ENCODE measurements at places on chromosomes 7 and 10.
A peak's percentile ranks its signal among the peaks of the same experiment; 100 is the strongest.

GRCh38 chr7:98294798-98295382 is 13.4 kb downstream of the BRI3 start:
- peak; percentile 66 for DNase-seq

GRCh38 chr7:115327326-115327725 is 405.4 kb downstream of the MDFIC start:
- no peak for DNase-seq

DNA sequence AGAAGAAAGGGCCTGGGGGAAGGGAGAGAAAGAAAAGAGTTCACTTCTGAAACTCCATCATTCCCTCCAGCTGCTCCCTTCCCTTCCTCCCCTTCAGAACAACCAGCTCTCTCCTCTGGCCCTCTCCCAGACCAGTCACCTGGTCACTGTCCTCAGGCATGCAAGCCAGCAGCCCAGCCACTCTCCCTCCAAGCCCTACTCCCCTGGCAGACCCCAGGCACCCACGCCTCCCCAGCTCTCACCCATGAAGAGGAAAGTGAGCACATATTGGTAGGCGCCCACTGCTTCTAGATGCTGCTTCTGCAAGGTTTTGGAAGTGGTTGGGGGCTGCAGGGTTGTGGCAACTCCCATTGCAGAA is 353 bp downstream of the MOGAT3 start:
- no peak for DNase-seq

DNA sequence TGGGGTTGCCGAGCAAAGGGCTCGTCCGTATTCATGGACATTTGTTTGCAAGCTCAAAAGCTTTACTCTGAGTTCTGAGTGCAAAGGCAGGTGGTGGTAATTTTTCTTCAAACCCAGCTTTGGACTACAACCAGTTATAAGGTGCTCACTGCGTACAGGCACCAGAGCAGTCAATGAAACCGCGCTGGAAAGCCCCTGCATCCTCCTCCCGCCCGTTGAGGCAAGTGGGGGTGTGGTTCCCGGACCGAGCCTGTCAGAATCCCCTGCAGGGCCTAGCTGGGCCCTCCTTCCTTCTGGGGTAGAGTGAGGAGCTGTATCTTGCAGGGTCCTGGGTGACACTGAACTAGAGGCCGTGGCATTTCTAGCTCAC is 22.3 kb downstream of the AMZ1 start:
- no peak for DNase-seq

DNA sequence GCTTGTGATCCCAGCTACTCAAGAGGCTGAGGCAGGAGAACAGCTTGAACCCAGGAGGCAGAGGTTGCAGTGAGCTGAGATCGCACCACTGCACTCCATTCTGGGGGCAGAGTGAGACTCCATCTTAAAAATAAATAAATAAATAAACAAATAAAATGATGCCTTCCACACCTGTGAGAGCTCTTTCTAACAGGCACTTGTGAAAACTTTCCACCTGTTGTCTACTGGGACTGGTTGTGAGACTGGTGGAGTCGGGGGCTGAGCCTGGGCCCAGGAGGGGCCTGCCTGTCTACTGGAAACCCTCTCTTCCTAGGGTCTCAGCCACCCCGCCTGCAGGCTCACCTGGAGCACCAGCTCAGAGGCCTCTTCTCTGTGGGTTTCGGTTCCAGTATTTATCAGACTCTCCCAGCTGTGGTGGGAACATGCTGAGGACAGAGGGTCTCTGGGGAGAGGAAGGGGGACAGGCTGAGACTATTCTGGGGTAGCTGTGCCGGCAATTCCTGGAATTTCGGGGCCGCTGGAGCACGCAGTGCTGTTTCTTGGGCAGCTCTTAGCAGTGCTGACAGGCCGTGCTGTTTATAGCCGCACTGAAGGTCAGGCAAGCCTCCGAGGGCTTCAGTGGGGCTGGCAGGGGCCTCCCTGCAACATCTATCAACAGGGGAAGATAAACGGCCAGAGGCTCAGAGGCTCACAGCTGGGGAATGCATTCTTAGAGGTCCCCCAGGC is 3.8 kb downstream of the LDB3 start:
- no peak for DNase-seq

DNA sequence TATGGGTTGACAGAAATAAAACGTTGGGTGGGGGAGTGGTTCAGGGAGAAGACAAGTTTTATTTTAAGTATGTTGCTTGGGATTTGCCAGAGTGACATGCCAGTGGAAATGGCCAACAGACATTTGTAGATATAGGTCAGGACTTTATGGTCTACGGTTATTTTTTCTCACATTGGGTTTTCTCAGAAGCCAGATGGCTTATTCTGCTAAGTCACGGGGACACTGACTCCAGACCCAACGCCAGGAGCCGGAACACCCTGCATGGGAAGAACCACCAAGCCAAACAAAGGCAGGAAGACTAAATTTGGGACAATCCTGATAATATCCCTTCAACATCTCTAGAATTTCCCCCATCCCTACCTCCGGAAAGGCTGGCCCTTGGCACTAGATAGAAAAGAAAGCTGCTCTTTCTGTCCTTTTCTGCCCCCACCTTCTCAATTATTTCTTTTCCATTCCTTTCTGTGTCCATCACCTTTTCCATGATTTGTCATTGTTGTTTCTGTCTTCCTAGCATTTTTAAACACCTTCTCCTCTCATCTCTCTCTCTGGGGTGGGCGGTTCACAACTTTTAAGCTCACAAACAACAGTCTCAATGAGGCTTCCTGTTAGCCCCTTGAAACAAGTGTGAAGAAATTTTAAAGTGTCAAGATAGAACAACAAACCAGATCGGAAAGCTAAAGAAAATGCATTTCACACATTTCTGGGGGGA is 44.7 kb downstream of the TBXAS1 start:
- DNase-seq, result no peak

- no peak for DNase-seq
Observed at GRCh38 chr7:98282703-98283102, 1.2 kb downstream of the BRI3 start.

DNA sequence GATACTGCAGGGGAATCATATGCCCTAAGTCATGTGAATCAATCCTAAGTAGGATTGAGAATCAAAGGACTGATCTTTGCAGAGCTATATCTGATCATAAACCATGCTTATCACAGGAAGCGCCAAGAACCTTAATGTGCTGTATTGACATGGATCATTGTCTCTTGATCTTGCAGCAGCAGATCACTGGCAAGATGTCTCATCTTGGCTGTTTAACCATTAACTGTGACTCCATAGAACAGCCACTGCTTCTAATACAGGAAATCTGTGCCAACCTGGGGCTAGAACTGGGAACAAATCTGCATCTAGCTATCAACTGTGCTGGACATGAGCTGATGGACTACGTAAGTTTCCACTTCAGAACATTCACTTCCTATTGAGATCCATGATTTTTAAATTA is 21.6 kb downstream of the ENO4 start:
- no peak for DNase-seq

- no peak for DNase-seq
Observed at GRCh38 chr7:2726316-2727018, 38.5 kb downstream of the AMZ1 start.

- DNase-seq, result no peak
Observed at GRCh38 chr10:79410315-79411094, 34.9 kb downstream of the ZCCHC24 start.

GRCh38 chr10:76950354-76950753 is 687.3 kb downstream of the KCNMA1 start:
- no peak for DNase-seq

- no peak for DNase-seq
Observed at GRCh38 chr10:21130108-21130507, 233.0 kb upstream of the NEBL start.

- no peak for DNase-seq
Observed at GRCh38 chr10:60426425-60426824, 36.8 kb upstream of the ANK3 start.

GRCh38 chr10:529468-530230 is 159.8 kb downstream of the DIP2C start:
- no peak for DNase-seq

DNA sequence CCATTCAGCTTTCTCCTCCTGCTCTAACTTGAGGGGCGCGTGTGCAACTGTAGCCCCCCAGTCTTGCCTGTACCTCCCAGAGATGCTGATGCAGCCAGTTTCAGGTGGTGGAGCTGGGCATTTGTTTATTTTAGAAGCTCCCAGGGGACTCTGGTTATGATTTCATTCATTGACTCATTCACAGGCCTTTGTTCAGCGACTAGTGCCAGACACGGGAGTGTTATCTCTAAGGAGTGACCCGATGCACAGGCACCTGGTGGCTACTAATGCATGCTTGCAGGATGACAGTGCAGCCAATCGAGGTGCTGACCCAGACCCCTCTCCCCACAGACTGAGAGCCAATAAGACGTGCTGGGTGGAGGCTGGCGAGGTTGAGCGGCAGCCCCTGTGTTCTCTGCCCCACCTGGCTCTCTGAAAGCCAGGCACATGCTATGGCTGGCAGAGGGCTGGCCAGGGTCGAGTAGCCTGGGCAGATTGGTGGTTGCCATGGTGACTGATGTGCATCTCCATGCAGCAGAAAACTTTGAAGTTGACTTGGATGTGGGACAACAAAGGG is 19.7 kb upstream of the SLC18A2 start:
- no peak for DNase-seq

DNA sequence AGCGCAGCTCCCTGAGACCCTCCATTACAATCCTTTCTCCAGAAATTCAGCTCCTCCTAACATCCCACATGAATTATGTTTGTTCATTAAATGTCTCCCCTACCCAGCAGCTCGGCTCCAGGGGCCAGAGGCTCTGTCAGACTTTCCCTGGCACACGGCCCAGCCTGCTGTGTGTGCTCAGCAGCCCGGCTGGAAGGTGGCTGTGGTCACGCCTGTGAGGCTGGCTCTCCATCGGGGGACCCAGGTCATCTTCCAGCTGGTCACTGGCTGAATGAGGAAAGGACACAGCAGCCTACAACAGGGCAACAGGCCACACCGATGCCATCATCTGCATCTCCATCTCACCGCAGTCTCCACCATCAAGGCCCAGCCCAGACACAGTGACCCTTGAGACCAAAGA is 219.8 kb downstream of the MAD1L1 start:
- no peak for DNase-seq

DNA sequence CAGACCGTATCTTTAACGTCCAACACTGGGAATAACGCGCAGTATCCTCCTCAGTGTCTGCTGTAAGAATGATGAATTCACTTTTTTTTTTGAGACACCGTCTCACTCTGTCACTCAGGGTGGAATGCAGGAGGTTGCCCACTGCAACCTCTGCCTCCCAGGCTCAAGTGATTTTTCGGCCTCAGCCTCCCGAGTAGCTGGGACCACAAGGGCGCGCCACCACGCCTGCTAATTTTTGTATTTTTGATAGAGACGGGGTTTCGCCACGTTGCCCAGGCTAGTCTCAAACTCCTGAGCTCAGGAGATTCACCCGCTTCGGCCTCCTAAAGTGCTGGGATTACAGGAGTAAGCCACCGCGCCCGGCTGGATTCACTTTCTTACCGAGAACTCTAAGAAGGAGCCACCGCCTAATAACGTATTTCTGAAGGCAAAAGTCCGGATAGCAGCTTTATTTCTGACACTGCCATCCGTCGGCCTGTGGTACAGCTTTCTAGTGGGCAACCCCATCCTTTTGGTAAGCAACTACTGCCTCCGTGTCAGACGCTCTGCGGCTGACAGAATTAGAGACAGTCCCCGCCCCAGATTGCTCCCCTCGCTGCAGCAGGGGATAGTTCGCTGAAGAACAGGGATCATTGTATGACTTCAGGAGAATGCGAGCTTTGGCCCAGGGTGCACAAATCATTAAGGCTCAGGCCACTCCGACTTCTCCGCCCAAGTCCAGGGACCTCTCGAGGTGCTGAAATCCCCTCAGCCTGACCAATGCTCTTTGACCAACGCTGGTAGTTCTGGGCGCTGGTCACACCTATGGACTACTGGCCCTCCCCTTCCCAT is 662 bp downstream of the POLR3A start:
- no peak for DNase-seq

DNA sequence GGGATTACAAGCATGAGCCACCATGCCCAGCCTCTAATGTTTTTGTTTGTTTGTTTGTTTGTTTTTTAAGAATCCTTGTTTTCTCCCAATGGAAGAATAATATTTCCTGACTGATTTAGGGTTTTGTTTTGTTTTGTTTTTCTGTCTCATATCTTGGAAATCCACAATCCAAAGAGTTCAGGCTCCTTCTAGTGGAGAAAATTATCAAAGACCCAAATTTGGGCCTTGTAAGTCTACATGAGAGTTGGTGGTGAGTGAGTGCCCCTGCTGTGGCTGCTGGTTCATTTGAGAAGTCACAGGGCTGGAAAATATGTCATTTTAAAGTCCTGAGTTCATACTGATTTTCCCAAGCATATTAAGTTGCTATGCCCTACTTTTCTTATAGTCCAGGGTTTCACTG is 33.5 kb upstream of the KLHL7 start:
- peak; percentile 9 for DNase-seq

GRCh38 chr10:100625816-100626215 is 90.1 kb downstream of the HIF1AN start:
- DNase-seq, result no peak

GRCh38 chr7:133688483-133689239 is 435.8 kb downstream of the EXOC4 start:
- DNase-seq, result no peak

DNA sequence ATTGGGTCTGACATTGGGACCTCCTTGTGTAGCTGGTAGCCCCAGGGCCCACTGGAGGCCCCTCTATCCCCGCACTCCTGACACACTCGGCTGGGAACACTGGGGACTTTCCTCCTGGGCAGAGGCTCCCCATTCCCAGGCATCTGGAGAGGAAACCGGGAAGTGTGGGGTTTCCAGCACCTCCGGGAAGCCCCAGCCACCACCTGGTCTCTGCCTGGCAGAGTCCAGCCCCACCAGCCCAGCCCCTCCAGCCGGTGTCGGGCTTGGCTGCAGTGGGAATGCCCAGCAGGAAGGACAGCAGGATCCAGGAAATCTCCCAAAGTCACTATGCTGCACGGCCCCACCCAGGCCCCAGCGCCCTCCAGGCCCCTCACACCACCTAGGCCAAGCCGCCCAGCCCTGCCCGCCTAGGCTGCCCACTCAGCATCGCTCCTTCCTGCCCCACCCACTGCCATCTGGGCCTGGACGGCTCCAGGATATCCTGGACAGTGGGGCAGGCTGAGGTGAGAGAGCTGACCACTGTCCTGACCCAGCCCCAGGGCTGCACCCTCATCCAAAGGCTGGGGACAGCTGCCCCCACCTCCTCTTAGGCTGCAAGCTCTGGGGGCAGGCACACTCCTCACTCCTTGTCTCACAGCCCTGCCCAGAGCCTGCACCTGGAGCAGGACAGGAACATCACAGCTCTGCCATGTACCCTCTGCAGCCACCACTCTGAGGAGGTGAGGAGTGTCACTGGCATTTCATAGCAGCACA is 11.8 kb downstream of the RASGEF1A start:
- no peak for DNase-seq

DNA sequence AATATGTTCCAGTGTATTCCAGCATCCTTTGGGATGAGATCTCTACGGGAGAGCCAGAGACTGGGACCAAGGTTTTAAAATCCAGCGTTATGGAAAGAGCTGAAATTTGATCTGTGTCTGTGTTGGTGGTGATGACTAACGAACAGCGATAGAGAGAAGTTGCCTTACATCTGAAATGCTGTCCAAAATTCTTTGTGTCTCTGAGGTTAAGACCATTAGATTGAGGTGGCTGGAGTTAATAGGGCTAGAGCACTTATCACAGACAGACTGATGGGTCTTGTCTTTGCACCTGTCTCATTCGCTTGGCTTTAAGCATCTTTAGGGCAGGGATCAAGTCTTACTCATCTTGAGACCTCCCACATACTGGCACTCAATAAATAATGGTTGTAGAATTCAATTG is 41.0 kb upstream of the RAPGEF5 start:
- no peak for DNase-seq

Data from cerebellar cortex (tissue), 1 donor.